ENCODE measurements at places on chromosomes 4 and X.

DNA sequence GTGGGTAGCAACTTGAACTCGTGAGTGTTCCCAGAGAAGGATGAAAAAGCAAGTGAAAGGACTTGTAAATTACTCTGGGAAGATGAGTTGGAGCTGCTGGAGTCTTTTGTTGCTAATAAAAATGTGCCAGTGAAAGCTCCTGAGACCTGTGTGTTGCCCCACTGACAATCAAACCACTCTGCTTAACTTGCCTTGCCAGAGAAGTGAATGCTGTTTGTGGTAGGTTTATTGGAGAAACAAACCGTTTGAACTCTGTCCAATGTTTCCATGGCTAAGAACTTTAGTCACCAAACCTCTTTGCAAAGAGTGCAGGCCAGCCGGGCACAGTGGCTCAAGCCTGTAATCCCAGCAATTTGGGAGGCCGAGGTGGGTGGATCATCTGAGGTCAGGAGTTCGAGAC, 586.9 kb downstream of the PCDH7 start:
- DNase-seq, result no peak

DNA sequence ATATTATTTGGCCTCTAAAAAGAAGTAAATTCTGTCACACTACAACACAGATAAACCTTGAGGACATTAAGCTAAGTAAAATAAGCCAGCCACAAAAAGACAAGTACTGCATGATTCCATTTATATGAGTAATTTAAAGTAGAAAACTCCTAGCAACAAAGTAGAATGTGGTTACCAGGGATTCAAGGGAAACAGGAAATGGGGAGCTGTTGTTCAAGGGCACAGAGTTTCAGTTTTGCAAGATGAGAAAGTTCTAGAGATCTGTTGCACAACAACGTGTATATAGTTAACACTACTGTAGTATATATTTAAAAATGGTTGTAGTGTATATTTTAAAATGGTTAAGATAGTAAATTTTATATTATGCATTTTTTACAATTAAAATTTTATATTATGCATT, 25.4 kb downstream of the SEC31A start:
- DNase-seq, result no peak

DNA sequence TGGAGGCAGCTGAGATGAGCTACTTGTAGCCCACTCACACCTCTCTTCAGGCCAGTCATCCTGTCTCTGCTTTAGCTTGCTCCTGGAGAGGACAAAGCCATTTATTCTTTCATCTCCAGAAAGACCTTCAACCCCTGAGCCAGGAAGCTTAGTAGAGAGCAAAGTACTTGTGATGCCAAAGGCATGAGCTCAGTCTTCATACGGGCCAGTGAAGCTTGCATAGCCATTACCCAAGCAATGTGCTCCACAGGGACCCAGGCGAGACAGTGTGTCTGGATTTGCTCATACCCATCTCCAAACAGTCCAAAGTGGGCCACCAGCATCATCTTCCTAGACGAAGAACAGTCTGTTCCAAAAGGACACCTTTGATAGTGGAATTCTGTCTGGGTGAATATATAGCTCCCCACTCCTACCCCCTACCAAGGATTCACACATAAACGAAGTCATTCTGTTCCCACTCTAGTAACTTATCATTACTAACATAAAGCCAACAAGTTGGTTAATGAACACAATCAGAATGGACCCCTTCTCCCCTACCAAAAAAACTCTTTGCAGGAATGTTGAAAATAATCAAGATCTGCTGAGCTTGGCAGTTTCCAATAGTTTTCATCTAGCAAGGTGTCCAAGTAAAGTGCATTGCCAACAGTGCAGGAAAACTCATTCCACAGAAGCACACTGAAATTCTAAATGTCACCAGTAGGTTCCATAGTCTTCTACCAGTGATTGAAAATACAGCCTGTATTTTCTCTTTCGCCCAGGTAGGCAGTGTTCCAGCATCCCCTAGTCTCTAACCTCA, 6.7 kb downstream of the TNMD start:
- DNase-seq, result no peak

GRCh38 chrX:35699642-35700041, 98.5 kb upstream of the MAGEB16 start:
- no peak for DNase-seq

GRCh38 chr4:40648742-40649281, 19.1 kb upstream of the RBM47 start:
- DNase-seq, result no peak

DNA sequence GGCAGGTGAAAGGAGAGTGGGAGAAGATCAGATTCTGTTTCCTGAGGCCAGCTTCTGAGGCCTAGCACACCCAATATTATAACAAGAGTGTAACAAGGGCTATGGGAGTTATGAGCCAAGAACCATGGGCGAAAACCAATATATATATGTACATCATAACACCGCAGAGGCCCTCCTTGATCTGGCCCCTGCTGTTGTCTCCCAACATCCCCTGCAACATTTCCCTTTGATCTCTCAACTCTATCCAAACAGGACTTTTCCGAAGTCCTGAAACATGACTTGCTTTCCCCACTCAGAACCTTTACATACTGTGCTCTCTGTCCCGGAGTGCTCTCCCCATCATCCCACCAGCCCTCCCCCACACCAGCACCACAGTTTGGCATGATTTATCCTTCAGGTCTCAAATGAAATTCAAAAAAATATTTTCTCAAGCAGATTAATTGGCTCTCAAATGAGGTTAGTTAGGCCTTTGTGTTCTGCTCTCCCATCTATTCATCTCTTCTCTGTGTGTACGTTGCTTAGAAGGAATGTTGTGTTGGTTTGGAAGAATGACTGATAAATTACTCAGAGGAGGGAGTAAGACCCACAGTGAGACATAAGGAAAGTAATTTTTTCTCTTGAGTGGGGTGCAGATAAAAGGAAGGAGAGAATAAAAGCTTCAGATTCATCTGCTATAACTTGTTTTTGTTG, 58.1 kb upstream of the SMIM10 start:
- no peak for DNase-seq

DNA sequence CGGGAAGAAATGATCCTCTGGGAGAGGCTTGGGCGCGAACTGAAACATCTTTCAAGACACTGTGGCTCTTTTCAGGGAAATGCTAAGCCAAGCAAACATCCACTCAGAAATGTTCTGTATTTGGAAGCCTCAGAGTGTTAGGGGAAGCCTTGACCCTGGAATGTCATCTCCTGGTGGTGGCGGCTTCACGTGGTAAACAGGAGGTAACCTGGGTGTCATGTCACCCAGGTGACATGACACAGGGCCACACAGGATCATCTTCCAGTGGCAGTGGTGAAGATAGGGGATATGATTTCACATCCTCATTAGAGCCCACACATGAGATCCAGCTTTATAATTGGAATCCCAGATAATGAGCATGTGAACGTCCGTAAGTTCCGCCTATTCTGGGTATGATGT, 140.0 kb downstream of the TBL1X start:
- DNase-seq, result no peak

GRCh38 chr4:22573198-22573597, 57.3 kb upstream of the ADGRA3 start:
- DNase-seq, result no peak

GRCh38 chrX:119790977-119791436, 423 bp downstream of the RPL39 start:
- DNase-seq, result peak; percentile 14

GRCh38 chrX:39897741-39898097, 200.0 kb downstream of the BCOR start:
- DNase-seq, result no peak

- DNase-seq, result no peak
These were observed 83.5 kb downstream of the LNX1 start for GRCh38 chr4:53507671-53508286.

- DNase-seq, result no peak
These were observed 137.9 kb downstream of the APBB2 start for GRCh38 chr4:41076481-41076880.

DNA sequence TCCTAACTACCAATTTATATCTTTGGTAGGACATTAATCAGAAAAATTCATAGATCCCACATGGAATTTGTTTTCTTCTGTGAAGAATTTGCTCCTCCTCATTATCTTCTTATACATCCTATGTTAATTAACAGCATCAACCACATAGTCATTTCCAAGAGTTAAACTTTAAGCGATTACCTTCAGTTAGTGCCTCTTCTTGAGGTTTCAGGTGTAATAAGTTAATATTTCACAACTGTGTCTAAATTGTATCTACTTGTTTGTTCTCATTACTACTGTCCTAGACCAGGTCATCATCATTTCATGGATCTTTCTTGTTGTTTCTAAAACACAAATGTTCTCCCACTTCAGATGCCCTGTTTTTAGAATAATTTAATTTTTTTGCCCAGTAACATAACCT, 457.9 kb downstream of the FAT4 start:
- no peak for DNase-seq

DNA sequence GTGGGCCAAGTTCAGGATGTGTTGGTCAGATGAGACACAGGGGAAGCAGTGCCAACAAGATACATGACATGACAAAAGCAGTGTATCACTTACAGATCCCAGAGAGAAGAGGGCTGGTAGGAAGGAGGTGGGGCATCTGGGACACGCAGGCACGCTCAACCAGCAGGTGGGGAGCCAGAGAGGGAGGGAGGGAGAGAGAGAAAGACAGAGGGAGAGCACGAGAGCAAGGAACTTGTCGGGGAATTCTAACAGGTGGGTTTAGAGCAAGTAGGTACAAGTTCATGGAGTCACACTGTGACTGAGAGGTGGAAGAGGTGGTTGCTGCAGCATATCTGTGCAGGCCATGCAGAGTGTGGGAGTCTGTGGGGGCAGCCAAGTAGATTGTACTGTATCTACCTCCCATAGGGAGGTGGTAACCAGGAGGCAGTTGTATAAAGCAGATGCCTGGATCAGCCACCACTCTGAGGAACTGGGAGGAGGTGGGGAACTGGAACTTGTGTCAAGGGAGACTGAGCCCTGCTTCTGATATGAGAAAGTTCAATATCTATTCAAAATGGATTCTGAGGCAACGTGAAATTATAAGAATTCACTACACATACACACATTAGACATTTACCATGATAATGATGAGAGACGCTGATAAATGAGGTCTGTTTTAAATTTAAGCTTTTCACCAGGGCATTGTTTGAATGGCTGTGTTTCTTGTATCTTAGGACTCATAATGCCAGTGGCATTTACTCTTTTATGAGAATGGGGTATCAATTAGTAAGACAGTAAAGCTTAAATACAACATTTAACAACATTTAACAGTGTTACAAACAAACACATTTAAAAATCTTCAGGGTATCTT, 43.7 kb downstream of the BBS12 start:
- no peak for DNase-seq

- no peak for DNase-seq
These were observed 30.8 kb downstream of the RBBP7 start for GRCh38 chrX:16839219-16839851.

DNA sequence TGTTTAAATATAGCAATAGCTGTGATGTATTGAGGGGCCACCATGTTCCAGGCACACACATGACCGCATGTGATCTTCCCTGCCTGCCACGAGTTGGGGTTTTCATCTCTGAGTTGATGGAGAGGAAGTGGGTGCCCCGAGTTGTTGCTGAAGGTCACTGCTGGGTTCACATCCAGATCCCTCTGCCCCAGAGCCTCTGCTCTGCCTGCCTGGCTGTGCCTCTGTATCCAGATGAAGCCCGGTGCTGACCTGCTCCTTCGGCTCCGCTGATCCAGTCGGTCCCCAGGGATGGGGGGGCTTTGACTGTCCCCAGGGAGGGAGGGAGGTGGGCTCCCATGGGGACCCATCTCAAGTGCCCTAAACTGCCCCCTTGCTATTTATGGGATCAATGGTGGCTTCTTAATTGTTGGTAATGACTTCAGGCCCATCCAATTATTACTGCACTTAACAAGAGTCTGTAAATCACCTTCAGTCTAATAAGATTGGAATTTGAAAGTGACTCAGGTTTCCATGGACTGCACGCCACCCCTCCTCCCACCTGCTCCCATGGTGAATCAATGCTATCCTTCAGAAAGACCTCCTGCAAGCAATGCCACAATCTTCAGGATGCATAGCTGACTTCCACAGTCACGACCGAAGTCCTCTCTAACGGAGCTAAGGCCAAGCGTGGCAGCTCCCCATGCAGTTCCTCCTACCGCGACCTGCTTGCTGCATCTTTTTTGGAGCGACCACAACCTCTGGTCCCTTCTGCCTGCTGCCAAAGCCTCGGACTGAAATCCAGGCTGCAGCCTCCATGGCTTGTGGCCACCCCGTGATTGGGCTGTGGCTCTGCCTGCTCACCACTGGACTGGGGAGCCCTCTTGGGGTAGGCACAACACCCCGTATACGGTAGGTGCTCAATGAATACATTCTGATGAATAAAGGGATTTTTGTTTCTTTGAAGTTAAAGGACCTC, 73.1 kb downstream of the CPZ start:
- no peak for DNase-seq

- DNase-seq, result no peak
These were observed 14.9 kb upstream of the DHX15 start for GRCh38 chr4:24599275-24599674.

- DNase-seq, result no peak
These were observed 33.3 kb upstream of the MAML3 start for GRCh38 chr4:140187316-140187695.

DNA sequence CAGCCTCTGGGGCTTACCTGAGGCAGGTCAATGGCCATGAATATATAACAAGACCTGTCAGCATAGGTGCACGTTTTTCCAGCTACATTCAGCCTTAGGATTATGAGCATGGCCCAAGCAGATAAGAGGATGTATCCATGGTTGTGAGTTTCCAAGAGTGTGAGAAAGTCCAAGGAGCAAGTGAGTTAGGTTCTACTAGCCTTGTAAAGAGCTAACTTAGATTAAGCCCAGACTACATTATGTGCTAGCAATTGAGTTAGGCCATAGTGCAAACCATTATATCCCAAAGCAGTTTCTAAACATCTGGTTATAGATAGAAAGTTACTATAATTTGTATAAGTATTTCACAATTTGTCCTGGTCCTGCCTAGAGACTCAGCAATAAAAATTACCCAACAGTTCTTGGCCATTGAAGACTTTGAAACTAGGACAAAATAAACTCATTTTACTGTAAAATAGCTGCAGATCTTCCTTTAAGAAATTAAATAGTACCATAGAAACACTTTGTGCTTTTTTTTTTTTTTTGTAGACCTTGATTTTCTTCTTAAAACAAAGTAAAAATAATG, 312.0 kb downstream of the CAMK2D start:
- DNase-seq, result no peak

DNA sequence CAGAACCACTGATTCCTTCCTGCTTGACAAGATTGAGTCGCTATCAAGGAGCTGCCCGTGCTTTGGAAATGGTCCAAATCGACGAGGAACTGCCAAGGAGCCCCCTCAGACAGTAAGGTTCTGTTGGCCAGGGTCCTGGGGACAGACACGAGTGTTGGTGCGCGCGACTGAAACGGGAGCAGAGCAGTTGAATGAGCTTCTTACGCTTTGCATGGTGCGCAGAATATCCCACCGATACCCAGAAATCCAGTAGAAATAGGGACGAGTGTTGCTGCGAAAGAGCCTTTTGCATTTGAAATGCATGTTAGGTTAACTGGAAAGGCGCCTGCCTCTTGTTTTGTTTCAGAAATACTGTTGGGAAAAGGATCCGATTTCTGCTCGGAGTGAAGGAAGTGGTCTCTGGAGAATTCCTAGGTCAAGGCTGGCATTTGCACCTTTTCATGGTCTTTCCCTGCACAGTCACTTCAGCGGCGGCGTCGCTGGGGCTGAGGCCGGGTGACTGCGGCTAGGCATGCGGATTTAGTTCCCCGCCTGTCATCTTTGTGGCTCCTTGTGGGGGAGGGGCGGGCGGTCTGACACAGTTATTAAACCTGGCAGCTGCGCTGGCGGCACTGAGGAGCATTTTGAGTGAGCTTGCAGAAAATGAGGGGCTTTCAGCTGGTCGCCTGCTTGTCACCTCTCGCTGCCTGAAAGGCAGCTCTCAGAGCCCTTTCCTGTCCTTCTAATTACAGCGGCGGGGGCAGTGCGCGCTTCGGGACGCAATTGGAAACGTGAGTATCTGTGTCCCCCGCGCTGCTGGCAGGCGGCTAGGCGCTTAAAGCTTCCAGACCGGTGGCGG, 51.5 kb upstream of the TRIM2 start:
- DNase-seq, result peak; percentile 19

All from stimulated activated CD4-positive, alpha-beta T cell treated with anti-CD3 and anti-CD28 coated beads, Interleukin-15, amount 100 ng/mL, for 1 hour (primary cell).